ENCODE measurements at places on chromosomes 3 and 15. TPM values are rescaled to one million over a fixed set of nuclear protein-coding genes. Genes with fewer than 3 reads are reported as not detected.
A peak's percentile ranks its signal among the peaks of the same experiment; 100 is the strongest.

Gene KY
- total RNA-seq: 0.32 TPM

Gene SLC51B
- total RNA-seq: not detected

Gene SCAANT1
- not detected for total RNA-seq

GRCh38 chr3:132593241-132593946 lies 3.7 kb upstream of the ACKR4 start:
- DNase-seq: no peak

- DNase-seq: no peak
These were observed 2.1 kb downstream of the PLA2G4F start for GRCh38 chr15:42154212-42154941.

DNA sequence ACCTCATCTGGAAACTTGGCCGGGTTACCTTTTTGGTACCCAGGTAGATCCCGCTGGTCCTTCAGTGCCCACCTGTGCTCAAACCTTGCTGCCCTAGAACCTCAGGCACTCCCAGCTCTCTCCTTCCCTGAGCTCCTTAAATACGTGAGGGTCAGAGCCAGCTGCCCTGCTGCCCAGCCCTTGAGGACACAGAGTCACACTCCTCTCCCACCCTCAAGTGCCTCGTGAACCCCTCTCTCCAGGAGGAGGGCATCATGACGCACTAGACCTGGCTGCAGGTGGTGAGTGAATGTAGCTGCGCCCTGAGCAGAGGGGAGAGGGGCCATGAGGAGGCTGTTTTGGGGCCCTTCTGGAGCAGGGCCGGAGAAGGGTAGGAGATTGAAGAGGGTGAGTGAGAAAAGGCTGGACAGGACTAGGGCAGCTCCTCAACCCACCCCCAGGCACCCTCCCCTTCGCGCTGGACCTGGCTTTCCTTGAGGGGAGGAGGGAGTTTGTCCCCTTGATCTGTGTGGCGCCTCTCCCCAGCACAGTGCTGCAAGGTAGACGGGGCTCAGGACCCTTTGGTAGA lies 941 bp downstream of the SLC12A8 start:
- no peak for DNase-seq

DNA sequence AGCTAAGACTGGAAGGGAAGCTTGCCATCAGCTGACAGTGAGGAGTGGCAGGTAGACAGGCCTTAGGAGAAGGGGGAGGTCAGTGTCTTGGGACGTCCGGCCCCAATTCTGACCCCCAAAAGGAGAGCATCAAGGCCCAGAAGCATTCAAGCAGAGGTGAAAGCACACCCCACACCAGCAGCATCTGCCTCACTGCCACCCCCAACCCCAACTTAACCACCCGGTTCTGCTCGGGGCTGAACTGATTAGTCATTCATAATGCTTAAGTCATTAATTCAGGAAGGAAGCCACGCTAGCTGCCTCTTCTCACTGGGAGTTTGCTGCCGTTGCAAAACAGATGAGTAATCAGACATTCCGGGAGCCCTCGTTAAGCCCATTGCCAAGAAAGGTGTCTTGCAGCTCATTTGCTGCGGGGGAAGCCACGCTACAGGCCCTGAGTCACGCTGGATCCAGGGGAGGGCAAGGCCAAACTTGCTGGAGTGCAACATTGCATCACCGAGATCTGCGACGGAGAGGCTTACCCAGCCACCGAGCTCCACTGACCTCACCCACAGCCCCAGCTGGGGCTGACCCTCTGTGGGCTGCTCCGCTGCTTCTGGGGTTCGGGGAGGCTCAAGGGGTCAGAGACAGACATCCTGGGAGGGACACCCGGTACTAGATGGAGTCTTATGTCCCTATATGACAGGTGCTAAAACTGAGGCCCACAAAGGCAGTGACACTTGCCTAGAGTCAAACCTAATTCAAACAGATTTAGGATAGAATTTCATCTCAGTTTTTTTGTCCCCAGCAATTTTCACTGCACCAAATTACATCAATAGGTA lies 46.4 kb upstream of the HES1 start:
- peak; percentile 100 for DNase-seq

DNA sequence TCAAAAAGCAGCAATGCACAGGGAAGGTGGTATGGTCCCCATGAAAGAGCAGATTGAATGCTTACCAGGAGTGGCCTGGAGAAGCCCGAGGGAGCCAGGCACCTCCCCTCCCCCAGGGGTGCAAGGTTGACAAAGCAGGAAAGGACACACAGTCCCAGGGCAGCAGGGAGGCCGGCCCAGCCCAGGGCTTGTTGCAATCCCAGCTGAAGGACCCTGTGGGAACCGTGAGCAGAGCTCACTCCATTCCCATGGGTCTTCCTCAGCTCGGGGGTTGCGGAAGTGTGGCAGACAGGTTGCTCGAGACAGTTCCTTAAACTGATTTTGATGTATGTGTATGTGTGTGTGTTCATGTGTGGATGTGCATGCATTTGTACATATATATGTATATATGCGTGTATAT lies 15.8 kb downstream of the UROC1 start:
- no peak for DNase-seq

Data from fibroblast of villous mesenchyme (primary cell).